Lung (tissue), 17 donors: ENCODE measurements at places on chromosomes 1 and 21. TPM values are rescaled to one million over a fixed set of nuclear protein-coding genes. Genes with fewer than 3 reads are reported as not detected.

GRCh38 chr1:197557302-197557701 lies 218.0 kb downstream of the DENND1B start:
- peak; percentile 4 for DNase-seq

DNA sequence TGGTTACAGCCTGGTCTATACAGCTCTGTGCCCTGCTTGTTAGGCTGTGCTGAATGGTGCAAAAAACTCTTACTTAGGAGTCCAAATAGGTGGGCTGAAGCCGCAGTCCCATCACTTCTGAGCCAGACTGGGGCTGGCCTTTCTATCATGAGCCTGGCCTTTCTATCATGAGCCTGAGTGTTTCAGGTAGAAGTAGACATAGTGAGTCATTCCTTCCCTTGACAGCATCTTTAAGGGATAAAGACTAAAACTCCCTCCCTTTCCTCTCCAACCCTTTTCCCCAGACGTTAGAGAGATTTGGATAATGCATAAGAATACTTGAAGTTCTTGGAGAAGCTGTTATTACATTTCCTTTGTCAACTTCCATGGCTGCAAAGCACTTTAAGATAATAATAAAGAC lies 46.5 kb upstream of the PARP1 start:
- DNase-seq = no peak

GRCh38 chr21:37200641-37201480 lies 66.3 kb downstream of the VPS26C start:
- DNase-seq = no peak

GRCh38 chr1:87034351-87034750 lies 119.9 kb downstream of the HS2ST1 start:
- no peak for DNase-seq

DNA sequence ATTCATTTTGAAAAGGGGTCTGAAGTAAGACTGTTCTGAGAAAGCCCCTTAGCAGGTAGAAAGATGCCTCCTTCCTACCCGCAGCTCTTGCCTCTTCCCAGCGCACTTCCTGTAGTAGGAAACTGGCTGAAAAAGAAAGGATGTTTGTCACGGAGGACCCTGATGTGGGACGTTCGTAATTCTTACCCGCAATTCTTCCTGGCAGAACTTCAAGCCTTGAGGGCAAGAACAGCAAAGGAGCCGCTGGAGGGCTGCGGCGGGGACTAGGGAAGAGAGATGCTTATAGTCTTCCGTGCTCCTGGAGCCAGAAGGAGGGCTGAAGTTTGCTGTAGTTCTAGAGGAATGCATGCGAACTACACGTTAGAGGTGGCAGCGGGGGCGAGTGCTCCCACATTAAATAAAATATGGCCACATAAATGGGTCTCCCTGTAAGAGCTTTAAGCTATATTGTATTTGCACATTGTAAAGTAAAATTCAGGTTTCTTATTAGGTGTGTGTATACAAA lies 6.3 kb downstream of the C1orf53 start:
- DNase-seq = peak; percentile 50

- DNase-seq = no peak
These were observed 624.4 kb upstream of the PLXNA2 start for GRCh38 chr1:208868554-208868953.

- no peak for DNase-seq
These were observed 302.4 kb upstream of the NR5A2 start for GRCh38 chr1:199725002-199725565.

- DNase-seq = no peak
These were observed 979 bp downstream of the RASSF5 start for GRCh38 chr1:206508130-206508889.

GRCh38 chr21:33019516-33019884 lies 6.2 kb upstream of the OLIG2 start:
- no peak for DNase-seq

- DNase-seq = peak; percentile 23
These were observed 9.1 kb upstream of the ATAD3B start for GRCh38 chr1:1462318-1462966.

The F13B gene
- not detected for total RNA-seq

The TADA1 gene
- total RNA-seq = 14.4 TPM

The PSMA5 gene
- 33.8 TPM for total RNA-seq

The RIMKLA gene
- total RNA-seq = 8.9 TPM
